ENCODE measurements at places on chromosomes 2 and 18.
A peak's percentile ranks its signal among the peaks of the same experiment; 100 is the strongest.

- DNase-seq, result peak; percentile 69
Observed at GRCh38 chr2:188675391-188676009, 298.7 kb upstream of the COL3A1 start.

DNA sequence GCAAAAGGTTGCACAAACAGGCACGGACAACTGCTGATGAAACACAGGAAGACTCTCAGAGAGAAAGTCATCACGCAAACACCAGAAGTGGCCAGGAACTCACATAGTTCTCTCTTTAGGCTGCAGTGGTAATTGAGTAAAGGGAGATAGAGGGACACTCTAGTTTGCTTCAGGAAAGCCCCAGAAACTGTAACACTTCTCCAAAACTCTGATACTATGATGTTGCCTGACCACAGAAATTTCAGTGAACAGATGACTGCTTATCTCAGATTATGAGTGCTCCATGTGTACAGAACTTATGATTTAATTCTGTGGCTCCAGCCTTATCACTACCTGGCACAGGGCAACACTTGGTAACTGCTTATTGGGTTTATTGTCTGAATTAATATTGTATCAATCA, 311.5 kb upstream of the GYPC start:
- no peak for DNase-seq

- no peak for DNase-seq
Observed at GRCh38 chr2:172613615-172614231, 57.8 kb downstream of the PDK1 start.

DNA sequence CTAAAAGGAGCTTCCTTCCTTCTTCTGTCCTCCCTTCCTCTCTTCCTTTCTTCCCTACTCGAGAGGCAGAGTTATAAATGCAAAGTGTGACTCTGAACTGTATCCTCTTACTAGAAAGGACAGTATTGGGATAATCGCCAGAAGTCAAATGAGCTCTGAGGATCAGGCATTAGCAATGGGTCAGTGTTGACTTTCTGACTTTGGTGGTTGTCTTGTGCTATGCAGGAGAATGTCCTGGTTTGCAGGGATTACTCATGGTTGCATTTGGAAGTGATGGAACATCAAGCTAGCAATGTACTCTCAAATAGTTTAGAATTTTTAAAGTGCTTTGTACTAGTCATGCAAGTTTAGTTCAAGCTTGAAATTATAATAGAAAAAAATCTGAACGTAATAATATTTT, 115.6 kb downstream of the TXNL1 start:
- DNase-seq, result peak; percentile 56

DNA sequence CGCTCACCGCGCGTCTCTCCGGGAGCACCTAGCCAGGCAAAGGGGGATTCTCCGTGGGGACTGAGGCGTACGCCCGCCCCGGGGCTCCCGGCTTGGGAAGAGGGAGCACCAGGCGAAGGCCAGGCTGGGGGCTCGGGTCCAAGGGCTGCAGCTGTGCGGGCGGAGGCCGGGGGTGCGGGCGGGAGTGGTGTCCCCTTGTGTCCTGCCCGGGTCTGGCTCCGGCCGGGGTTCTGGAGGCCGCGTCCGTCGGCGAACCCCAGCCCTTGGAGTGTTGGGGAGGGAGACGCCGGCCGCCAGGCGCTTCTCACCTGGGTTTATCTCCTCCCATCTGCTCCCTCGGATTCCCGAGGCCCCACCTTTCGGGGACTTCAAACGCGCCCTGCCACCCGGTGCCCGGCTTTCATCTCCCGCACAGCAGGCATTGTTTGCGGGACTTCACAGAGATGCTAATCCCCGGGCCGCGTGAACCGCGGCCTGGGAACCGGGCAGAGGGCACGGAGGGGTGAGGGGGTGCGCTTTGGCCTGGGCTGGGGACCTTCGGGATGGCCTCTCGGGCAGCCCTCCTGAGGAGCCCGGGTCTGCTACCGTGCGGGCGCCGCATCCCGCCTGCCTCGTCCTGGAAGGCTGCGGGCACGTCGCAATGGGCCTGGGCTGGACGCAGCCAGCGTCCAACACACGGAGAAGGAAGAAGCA, 5.0 kb upstream of the GBX2 start:
- no peak for DNase-seq

DNA sequence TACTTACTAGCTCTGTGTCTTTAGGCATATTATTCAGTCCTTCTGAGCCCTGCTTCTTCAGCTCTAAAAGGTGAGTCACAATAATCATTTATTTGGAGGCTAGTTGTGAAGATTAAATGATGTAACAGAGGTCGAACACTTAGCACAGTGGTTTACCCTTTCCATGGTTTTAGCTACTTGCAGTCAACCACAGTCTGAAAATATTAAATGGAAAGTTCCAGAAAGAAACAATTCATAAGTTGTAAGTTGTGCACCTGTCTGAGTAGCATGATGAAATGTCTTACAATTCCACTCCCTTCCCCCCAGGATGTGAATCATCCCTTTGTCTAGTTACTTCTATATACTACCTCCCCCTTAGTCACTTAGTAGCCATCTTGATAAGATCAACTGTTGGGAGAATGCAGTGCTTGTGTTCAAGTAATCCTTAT, 217.6 kb upstream of the THUMPD2 start:
- peak; percentile 77 for DNase-seq

DNA sequence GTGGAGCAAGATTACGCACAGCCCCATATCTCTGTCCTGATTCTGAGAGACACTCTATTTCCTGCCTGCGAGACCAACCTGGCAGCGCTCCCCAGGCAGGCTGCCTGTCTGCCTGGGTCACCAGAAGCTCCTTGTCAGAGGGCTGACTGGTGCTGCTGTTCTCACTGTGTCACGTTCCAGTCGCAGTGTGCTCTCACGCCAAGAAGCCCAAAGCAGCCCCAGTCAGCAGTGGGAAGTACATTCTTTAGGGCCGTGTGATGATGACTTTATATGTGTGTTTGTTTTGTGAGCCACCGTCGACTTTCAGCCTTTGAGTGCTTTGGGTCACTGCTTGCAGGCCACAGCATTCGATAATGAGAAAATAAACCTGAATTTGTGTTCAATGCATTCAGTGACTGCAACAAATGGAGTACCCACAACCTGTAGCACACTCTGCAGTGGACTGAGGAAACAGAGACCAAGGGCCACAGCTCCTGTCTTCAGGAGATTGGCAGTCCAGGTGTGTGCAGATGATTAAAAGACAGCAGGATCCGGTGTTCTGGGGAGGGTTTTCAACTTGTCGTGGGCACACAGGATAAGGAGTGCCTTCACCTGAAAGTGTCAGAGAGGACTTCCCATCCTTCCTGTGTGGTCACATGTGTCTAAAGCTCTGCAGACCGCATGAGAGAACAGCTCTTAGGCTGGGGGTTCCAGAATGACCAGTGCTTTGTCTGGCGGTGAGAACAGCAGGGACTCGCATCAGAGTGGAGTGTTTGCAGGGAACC, 4.8 kb downstream of the TNFRSF11A start:
- peak; percentile 92 for DNase-seq

- DNase-seq, result no peak
Observed at GRCh38 chr2:121018136-121019061, 266.6 kb downstream of the TFCP2L1 start.

DNA sequence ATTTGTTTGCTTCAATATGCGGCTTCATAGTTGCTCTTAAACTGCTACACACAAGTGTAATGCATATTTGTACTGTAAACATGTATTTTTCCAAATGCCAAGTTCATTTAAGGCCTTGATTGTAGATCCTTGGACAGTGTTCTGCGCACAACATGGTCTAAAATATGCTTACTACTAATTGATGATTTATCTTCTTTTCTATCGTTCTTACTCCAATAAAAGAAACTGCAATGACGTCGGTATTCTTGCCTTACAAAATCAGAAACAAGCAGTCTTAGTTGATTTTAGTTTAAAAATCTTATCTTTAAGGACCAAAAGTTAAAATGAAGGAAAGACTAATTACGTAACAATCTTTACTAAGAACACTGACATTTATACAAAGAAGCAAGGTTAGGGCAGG, 224.3 kb upstream of the SMAD7 start:
- DNase-seq, result peak; percentile 18

DNA sequence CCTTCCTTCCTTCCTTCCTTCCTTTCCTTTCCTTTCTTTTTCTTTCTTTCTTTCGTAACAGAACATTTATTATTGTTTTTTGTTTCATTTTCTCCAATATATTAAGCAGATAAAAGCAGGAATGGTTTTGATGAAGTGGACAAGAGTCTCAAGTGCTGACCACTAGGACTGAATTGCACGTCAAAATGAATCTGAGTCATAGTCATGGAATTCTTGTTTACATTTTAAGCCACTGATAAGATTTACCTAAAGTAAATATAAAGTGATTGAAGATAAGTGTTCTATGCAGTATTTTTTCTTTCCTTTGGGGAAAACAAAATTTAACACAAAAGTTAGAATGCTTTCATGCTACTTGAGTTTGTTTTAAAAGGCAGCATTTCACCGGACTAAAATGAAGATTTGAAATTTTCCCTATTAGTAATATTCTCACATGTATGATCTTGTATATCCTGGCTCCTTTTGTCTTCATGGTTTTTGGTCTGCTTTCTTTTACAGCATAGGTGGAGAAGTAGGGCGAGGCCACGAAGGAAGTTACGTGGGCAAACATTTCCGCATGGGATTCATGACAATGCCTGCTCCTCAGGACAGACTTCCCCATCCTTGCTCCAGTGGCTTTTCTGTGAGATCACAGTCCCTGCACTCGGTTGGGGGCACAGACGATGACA, 113.5 kb downstream of the NYAP2 start:
- DNase-seq, result peak; percentile 6

DNA sequence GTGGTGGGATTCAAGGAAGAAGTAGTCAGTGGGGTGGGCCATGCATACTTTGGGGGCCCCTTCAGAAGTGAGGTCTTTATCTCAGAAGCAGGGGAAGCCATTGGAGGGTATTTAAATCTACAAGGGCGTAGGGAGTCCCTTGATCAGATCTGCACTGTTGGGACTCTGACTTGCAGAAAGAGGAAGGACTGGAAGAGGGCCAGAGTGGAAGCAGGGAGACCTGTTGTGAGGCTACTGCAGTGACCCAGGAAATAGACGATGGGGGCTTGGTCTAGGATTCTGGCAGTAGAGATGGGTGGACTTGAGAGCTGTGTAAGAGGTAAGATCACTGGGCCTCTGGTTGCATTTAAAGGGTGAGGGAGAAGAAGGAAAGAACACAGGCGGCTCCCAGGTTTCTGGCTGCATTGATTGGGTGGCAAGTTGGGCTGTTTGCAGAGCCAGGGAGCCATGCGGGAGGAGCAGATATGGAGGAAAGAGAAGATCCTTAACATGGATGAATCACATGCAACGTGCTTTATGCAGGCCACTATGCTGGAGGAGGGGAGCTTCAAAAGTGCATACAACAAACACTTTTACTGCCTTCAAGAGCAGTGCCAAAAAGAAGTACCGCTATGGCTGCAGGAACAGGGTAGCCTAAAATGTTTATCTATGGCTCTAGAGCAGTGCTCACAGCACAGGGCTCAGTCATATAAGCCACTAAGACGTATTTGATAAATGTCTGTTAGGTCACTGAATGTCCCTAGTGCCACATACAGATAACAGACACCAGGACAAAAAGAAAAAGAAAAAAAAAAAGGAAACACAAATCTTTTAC, 2.3 kb downstream of the SFXN5 start:
- peak; percentile 47 for DNase-seq

GRCh38 chr2:68709421-68709911, 25.1 kb upstream of the ARHGAP25 start:
- DNase-seq, result peak; percentile 68

GRCh38 chr2:149064365-149064841, 25.9 kb downstream of the LYPD6B start:
- no peak for DNase-seq

DNA sequence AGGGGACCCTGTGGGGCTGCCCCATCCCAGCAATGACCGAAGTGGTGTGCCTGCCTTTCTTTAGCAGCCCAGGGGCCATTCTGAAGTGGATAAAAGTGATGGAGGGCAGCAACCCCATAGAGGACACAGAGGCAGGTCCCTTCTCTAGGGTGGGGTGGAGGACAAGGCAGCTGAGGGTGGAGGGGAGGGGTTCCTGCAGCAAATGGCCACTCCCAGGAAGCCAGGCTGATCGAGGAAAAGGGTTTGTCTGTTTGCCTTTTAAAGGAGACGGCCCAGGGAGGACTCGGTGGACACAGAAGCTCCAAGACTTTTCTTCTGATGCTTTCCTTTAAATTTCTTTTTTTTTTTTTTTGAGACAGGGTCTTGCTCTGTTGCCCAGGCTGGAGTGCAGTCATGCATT, 272.8 kb downstream of the TWIST2 start:
- no peak for DNase-seq

GRCh38 chr18:56575819-56576663, 62.4 kb downstream of the TXNL1 start:
- DNase-seq, result peak; percentile 77

DNA sequence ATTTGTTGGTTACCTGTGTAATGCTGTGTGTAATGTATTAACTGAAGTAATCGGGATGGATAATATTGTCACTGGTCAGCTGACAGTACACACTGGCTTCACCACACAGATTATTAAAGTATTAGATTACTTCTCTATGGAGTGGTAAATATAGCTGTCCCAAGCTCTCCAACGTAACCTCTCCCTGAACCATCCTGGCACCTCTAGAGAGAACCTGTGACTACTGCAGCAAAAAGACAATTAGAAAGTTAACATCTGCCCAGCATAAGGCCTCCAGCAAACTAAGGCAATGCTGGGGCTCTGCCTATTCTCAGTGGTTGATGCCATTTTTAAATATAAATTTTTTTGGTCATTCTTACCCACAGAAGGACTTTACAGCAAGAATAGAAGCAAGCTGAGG, 351.3 kb downstream of the GPD2 start:
- no peak for DNase-seq

DNA sequence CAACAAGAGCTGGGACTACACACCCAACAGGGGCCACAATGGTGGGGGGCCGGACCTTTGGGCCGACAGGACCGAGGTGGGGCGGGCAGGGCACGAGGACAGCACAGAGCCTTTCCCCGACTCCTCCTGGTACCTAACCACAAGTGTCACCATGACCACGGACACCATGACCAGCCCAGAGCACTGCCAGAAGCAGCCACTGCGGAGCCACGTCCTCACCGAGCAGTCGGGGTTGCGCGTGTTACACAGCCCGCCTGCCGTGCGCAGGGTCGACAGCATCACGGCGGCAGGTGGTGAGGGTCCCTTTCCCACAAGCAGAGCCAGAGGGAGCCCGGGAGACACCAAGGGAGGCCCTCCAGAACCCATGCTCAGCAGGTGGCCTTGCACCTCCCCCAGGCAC, 119.5 kb downstream of the MTCL1 start:
- DNase-seq, result no peak

DNA sequence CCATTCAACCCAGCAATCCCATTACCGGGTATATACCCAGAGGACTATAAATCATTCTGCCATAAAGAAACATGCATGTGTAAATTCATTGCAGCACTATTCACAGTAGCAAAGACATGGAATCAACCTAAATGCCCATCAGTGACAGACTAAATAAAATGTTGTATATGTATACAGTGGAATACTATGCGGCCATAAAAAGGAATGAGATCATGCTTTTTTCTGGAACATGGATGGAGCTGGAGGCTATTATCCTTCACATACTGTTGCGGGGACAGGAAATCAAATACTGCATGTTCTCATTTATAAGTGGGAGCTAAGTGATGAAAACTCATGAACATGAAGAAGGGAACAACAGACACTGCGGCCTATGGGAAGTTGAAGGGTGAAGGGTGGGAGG, 65.1 kb downstream of the EHBP1 start:
- no peak for DNase-seq
